ENCODE measurements at places on chromosomes 16 and 17.

DNA sequence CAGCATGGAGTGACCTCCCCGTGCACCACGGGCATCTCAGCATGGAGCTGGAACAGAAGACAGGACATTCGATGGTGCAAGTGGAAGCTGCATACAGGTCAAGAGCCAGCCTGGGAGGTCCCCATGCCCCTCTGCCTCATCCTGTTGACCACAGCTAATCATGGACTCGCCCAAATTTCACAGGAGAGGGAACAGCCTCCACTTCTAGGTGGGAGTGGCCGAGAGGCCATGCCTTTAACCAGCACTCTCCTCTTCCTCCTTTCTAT is 3.8 kb upstream of the SLC47A2 start:
- H3K27me3 ChIP-seq: no peaks in the 10 kb centered on the region
- no peak for DNase-seq

- no peaks in the 10 kb centered on the region for H3K27me3 ChIP-seq
- no peak overlapping the region for H3K4me3 ChIP-seq
- H3K27ac ChIP-seq: no peak overlapping the region
- H3K4me1 ChIP-seq: no peaks in the 10 kb centered on the region
- no peaks in the 10 kb centered on the region for H3K36me3 ChIP-seq
Measured at GRCh38 chr16:19175492-19176262, 7.6 kb downstream of the SYT17 start.

GRCh38 chr17:82225368-82226029 is 3.3 kb upstream of the SLC16A3 start:
- no peaks in the 10 kb centered on the region for H3K4me1 ChIP-seq
- H3K4me3 ChIP-seq: no peak overlapping the region
- peaks cover 14% of the 10 kb centered on the region for H3K27me3 ChIP-seq
- no peaks in the 10 kb centered on the region for H3K36me3 ChIP-seq
- no peak for DNase-seq

- H3K27ac ChIP-seq: no peak overlapping the region
- H3K4me1 ChIP-seq: no peaks in the 10 kb centered on the region
- no peak for DNase-seq
- H3K27me3 ChIP-seq: no peaks in the 10 kb centered on the region
- no peaks in the 10 kb centered on the region for H3K36me3 ChIP-seq
- H3K4me3 ChIP-seq: no peak overlapping the region
Measured at GRCh38 chr16:56792967-56793366, 63.0 kb downstream of the NUP93 start.

- no peak for DNase-seq
- H3K27me3 ChIP-seq: no peaks in the 10 kb centered on the region
- H3K27ac ChIP-seq: peak overlapping the region; percentile 34
- H3K36me3 ChIP-seq: no peaks in the 10 kb centered on the region
- no peak overlapping the region for H3K4me3 ChIP-seq
- peaks cover 78% of the 10 kb centered on the region for H3K4me1 ChIP-seq
Measured at GRCh38 chr17:17784657-17785267, 52.0 kb downstream of the SREBF1 start.

GRCh38 chr17:31541559-31541958 is 150.1 kb downstream of the RAB11FIP4 start:
- no peaks in the 10 kb centered on the region for H3K36me3 ChIP-seq
- H3K27me3 ChIP-seq: no peaks in the 10 kb centered on the region

DNA sequence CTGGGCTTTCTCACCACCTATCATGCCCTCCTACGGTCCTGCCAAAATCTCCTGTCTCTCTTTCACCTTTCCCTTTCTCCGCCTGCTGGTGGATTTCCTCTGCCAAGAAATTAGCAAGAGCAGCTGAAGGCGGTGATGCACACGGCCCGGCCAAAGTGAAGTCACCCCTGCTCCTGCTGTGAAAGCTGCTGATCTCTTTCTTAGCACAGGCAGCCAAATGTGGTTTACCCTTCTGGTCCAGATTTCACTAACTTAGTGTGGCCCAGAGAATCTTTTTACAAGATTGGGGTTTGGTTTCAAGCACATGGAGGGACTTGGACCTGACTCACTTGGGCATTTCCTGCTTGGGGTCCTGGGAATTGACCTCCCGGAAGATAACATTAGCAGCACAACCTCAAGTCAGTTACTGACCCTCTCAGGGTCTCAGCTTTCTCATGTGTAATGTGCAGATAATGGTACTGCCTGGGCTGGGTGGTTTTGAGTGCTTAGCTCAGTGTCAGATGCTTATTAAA is 155.7 kb downstream of the SOCS1 start:
- H3K27me3 ChIP-seq: no peaks in the 10 kb centered on the region
- no peak overlapping the region for H3K27ac ChIP-seq
- H3K4me3 ChIP-seq: no peak overlapping the region
- peaks cover 17% of the 10 kb centered on the region for H3K36me3 ChIP-seq
